Lower lobe of right lung (tissue), 2 donors: ENCODE measurements at places on chromosomes 7 and 10. TPM values are rescaled to one million over a fixed set of nuclear protein-coding genes. Genes with fewer than 3 reads are reported as not detected.

The TBC1D12 gene
- 12.5 TPM for total RNA-seq

The HYAL4 gene
- not detected for total RNA-seq

The POT1 gene
- total RNA-seq: 19.4 TPM

The ZCWPW1 gene
- total RNA-seq: 4.9 TPM

The AS3MT gene
- total RNA-seq: 1.9 TPM

The CYP26A1 gene
- not detected for total RNA-seq

The FKBP9 gene
- 104 TPM for total RNA-seq

The ANKIB1 gene
- total RNA-seq: 48.0 TPM

The OR2A42 gene
- total RNA-seq: not detected

GRCh38 chr10:35464825-35465456, 128.6 kb downstream of the CCNY start:
- no peak for DNase-seq

DNA sequence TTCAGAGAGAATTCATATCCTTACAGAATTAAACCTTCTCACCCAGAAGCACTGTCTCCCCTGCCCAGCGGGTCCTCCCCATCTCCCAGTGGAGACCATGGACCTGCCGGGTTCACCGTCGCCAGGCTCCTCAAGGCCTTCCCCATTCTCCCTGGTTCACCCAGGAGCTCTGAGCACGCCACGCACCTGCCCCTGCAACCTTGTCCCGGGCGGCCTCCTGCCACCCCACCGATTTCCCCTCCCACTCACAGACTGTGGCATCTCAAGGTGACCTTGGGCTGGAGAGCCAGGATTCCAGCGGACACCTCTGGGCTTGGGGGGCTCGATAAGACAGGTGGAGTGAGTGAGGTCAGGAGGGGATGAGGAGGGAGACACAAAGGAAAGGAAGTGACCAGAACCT, 135.3 kb downstream of the PTPRN2 start:
- DNase-seq: no peak

DNA sequence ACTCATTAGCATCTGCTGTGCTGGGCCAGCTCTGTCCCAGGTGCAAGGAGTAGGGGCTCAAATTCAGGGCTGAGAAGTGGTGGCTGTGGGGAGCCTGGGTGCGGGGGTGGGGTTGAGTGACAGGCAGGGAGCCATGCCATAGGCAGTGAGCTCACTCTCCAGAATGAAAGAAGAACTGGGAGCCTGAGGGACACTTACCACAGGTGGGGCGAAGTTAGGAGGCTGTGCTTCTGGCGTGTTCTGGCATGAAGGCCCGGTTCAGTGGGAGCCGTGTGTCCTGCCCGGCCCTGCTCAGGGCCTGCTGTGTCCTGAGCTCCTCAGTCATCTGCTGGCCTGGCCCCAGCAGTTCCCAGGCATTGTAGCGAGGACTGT, 62.5 kb downstream of the MKI67 start:
- no peak for DNase-seq

DNA sequence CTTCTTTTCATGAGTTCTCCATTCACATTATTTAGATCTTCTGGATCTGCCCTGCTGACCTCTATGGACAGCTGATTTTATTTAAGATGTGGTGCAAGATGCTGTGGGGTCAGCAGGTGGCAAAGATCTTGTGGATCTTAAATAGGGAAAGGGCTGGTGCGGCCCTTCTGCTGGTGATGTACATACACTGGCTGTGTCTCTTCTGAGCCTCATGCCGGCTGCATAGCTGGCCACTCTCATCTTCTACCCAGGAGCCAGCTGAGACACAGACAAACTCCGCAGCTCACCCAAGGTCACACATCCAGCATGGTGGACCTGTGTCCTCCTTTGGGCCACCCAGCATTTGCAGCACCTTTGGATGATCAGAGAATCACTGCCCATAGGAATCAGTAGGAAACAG, 9.7 kb downstream of the RBP3 start:
- no peak for DNase-seq

DNA sequence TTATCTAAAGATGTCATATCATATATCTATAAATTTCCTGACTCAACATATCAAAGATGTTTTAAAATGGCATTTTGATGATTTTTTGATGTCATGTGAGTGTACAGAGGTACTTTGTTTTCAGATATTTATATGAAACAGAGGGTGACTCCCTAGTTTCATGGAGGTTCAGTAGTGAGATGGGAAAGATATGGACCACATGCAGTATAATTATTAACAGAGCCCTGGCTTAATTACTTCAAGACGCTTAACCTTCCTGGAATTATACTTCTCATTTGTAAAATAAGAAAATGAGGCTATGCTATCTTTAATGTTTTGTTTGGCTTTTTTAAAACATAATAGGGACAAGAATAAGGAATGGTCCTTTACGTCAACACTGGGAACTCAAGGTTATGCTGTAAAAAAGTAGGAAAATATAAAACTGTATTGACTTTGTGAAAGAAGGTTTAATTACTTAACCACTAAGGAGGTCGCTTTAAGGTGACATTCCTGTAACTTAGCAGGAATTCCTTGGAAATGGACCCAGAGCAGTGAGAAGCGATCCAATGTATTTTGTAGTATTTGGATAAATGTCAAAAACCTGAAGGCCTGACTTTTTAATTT, 821.0 kb upstream of the IGFBP3 start:
- no peak for DNase-seq

GRCh38 chr10:5840314-5841307, 27.4 kb upstream of the GDI2 start:
- DNase-seq: no peak

GRCh38 chr7:158602905-158603772, 15.5 kb upstream of the PTPRN2 start:
- DNase-seq: no peak

GRCh38 chr7:157558516-157558874, 221.7 kb downstream of the DNAJB6 start:
- peak; percentile 35 for DNase-seq

GRCh38 chr7:21064698-21065648, 278.3 kb upstream of the SP8 start:
- no peak for DNase-seq

GRCh38 chr10:70405037-70405824, 1.3 kb downstream of the EIF4EBP2 start:
- peak; percentile 82 for DNase-seq

DNA sequence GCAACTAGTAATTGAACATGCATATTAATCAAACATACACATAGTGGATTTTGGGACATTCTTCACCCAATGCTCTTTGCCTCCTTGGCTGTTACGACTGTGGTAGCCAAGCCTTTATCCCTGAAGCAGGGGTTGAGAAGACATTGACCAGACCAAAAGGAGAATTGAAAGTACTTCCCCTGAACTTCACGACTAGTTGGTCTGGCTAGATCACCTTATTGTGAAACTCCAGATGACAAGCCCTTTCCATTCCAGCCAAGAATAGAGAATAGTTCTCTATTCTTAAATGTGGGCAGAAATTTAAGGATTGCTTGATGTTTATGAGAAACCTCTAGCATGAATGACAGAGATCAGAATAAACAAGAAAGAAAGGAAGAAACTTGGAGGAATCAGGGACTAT, 97.0 kb downstream of the LRMDA start:
- no peak for DNase-seq

- no peak for DNase-seq
Measured at GRCh38 chr7:147472556-147472955, 1118.0 kb upstream of the C7orf33 start.

DNA sequence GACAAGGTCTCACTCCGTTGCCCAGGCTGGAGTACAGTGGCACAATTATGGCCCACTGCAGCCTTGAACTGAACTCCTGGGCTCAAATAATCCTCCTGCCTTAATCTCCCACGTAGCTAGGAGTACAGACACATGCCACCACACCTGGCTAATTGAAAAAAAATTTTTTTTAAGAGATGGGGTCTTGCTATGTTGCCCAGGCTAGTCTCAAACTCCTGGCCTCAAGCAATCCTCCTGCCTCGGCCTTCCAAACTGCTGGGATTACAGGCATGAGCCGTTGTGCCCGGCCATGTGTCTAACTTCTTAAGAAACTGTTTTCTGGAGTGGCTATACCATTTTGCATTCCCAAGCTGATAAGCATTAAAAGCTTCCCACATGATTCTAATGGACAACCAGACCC, 9.5 kb upstream of the EFCAB10 start:
- DNase-seq: no peak

- DNase-seq: no peak
Measured at GRCh38 chr10:7314170-7314569, 96.7 kb downstream of the SFMBT2 start.

GRCh38 chr10:49187950-49188761, at the start of gene TMEM273:
TMEM273 (minus strand) TSS chr10:49188391; CDS start chr10:49188336, 55 bp downstream.
- peak; percentile 80 for DNase-seq

GRCh38 chr7:114653364-114654088, 238.9 kb downstream of the FOXP2 start:
- DNase-seq: no peak

DNA sequence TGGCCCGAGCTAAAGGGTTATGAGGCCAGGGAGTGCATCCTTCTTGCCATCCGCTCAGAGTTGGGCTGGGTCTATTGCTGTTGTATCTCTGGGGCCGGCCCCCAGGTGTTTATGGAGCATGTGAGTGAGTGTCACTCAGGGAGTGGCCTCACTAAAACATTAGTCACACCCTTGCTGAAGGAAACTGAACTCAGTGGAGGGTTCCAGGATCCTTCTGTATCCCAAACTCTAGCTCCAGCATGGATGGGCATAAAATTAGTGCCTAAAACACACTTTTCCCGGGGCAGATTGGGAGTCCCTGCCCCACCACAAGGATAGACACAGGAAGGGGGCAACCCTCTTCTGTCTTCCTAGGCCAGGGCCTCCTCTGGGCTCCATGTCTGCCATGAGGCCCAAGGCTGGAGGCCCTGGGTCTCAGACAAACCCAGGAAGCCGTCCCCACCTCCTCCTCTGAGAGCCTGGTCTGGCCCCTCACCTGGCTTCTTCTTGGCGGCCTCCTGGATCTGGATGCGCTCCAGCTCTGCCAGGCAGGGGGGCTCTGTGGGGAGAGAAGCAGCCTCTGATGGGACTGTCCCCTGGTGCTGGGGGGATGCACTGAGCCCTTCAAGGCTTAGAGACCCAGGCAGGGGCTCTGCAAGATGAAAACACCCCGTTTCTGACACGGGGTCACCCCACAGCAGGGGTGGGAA, 24.5 kb downstream of the SPOCK2 start:
- no peak for DNase-seq

DNA sequence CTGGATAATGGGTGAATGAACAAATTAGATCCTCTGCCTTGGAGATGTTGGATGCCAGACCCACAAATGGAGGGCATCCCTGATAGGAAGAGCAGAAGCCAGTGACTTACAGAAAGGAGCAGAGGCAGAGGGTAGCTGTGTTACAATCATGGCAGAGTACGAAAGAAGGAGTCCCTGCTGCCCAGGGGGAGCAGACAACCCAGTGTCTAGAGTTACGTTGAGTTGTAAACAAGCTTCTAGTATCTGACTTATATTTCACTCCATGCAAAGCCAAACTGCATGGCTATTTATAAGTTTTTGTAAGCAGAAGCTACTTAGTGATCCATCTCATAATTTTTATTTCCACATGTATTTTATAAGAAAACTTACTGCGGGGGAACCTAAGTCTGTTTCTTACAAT, 56.2 kb upstream of the A1CF start:
- DNase-seq: no peak

DNA sequence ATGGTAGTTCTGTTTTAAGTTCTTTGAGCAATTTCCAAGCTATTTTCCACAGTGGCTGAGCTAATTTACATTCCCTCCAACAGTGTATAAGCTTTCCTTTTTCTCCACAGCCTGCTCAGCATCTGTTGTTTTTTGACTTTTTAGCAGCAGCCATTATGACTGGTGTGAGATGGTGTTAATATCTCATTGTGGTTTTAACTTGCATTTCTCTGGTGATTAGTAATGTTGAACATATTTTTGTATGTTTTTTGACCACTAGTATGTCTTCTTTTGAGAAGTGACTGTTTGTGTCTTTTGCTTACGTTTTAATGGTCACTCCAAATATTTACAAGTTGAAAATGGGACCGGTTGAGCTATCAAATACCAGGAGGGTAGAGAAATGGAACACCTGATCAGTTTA, 20.4 kb downstream of the GNG11 start:
- no peak for DNase-seq
